Body of pancreas (tissue), 4 donors: ENCODE measurements at places on chromosomes 2 and 18. TPM values are rescaled to one million over a fixed set of nuclear protein-coding genes. Genes with fewer than 3 reads are reported as not detected.
A peak's percentile ranks its signal among the peaks of the same experiment; 100 is the strongest.

The HSPD1 gene
- total RNA-seq = 81.4 TPM

The HRH4 gene
- total RNA-seq = not detected

The AKAIN1 gene
- total RNA-seq = not detected

The UGT1A5 gene
- total RNA-seq = not detected

DNA sequence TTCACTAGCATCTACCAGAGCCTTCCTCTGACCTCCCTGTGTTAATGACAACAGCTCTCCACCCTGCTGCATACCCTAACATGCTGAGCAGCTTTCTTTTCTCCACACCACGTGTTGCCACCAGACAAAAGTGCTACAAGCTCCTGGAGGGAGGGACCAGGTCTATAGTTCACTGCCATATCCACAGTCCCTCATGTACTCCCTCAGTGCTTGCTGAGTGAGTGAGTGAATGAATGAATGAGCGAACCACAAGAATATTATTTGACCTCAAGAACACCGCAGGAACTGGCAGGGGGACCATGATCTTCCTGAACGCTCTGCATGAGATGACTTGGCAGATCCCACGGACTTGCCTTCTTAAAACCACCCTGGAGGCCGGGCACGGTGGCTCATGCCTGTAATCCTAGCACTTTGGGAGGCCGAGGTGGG is 47.4 kb upstream of the CAB39 start:
- no peak for DNase-seq
- H3K27me3 ChIP-seq = no peaks in the 10 kb centered on the region

DNA sequence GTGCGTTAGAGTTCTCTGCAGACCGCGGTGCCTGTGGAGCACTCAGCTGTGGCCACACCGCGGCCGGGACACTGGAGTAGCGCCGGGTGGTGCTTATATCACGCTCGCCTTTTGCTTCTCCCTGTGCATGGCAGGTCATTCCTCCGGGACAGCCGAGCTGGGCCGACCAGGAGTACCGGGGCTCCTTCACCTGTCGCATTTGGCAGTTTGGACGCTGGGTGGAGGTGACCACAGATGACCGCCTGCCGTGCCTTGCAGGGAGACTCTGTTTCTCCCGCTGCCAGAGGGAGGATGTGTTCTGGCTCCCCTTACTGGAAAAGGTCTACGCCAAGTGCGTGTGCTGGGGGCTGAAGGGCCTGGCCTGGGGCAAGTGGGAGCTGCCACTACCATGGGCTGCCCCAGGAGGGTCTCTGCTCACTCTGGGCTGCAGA is 4.2 kb downstream of the CAPN10 start:
- H3K4me3 ChIP-seq = no peak overlapping the region
- no peak overlapping the region for H3K27ac ChIP-seq
- H3K36me3 ChIP-seq = no peaks in the 10 kb centered on the region
- H3K27me3 ChIP-seq = no peaks in the 10 kb centered on the region
- no peak for DNase-seq

DNA sequence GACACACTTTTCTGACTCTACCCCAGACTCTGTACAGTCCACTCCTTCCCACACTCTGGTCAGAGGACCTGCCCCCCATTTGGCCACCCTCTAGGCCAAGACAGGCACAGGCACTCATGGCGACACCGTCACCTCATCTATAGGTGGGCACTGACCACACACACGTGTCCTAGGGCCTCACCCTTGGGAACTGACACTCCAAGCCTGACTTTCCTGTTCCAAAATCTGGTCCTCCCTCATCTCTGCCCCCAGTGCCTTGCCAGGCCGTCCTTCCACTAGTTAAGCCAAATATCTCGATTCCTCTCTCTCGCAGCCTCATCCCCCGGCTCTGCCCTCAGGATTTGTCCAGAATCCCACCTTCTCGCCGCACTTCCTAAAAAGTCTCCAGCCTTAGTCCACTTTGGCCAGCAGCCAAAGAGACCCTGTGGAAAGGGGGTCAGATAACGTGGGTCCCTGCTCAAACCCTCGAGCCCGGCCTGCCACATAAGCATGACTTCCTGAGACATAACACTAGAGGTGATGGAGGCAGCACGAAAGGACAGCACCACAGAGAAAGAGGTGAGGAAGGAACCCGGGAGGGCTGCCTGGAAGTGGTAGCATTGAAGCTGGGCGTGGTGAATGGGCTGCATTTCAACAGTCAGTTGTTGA is 105.8 kb upstream of the OTOS start:
- peaks cover 18% of the 10 kb centered on the region for H3K4me1 ChIP-seq
- no peak overlapping the region for H3K27ac ChIP-seq
- no peaks in the 10 kb centered on the region for H3K27me3 ChIP-seq

DNA sequence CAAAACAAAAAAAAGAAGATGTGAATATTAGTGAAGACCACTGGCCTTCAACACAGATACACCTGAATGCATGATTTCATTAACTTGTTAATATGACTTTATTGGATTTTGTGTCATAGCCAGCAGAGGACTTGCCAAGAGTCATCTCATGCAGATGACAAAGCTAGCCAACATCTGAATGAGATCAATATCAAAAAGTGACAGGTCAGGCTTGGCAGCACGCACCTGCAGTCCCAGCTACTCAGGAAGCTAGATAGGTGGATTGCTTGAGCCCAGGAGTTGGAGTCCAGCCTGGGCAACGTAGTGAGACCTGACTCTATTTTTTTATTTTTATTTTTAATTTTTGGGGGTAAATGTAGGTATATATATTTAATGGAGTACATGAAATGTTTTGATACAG is 54.5 kb upstream of the TGIF1 start:
- no peaks in the 10 kb centered on the region for H3K27me3 ChIP-seq
- H3K4me3 ChIP-seq = no peak overlapping the region
- DNase-seq = no peak

GRCh38 chr18:38047820-38048219 is 482.2 kb upstream of the CELF4 start:
- no peaks in the 10 kb centered on the region for H3K36me3 ChIP-seq
- no peaks in the 10 kb centered on the region for H3K27me3 ChIP-seq
- no peak overlapping the region for H3K27ac ChIP-seq
- H3K4me3 ChIP-seq = no peak overlapping the region

DNA sequence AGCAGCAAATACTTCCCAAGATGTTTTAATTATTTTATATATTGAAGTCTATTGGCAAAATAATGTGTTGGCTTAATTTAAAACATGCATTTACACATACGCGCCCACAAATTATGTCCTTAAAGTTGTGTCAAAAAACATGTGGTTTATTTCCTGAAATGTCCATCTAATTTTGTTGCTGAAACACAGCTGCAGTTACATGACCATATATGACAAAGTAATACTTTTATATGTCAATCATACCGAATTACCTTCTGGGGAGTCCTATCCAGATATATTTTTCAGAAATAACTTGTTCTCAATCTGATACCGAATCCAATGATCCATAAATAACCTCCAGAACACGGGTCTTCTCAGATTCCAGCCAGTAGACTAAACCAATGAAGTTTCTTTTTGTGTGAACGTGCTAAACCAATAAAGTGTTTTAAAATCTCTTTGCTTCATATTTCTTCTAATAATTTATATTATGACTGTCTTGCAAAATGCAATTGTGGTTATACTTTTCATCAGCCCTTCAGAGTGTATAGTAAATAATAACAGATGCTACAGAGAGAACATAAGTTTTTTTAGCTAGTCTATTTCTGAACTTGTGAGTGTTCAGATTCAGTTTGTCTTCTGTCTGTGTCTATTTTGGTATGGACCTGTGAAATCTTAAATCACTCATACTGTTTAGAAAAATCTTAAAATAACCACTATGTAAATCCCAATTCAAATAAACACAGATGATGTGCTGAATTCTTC is 2.4 kb downstream of the SCG2 start:
- H3K27me3 ChIP-seq = no peaks in the 10 kb centered on the region
- H3K36me3 ChIP-seq = no peaks in the 10 kb centered on the region
- no peak overlapping the region for H3K4me3 ChIP-seq
- H3K4me1 ChIP-seq = no peaks in the 10 kb centered on the region
- no peak for DNase-seq
- H3K27ac ChIP-seq = no peak overlapping the region

- H3K36me3 ChIP-seq = no peaks in the 10 kb centered on the region
- H3K27me3 ChIP-seq = no peaks in the 10 kb centered on the region
- H3K4me3 ChIP-seq = no peak overlapping the region
- DNase-seq = no peak
- no peak overlapping the region for H3K27ac ChIP-seq
These were observed 75.9 kb downstream of the MRPS9 start for GRCh38 chr2:105113616-105114291.

GRCh38 chr18:79200546-79201268 is 131.5 kb downstream of the ATP9B start:
- peak; percentile 54 for DNase-seq
- no peak overlapping the region for H3K27ac ChIP-seq
- no peaks in the 10 kb centered on the region for H3K27me3 ChIP-seq
- H3K4me1 ChIP-seq = no peaks in the 10 kb centered on the region

DNA sequence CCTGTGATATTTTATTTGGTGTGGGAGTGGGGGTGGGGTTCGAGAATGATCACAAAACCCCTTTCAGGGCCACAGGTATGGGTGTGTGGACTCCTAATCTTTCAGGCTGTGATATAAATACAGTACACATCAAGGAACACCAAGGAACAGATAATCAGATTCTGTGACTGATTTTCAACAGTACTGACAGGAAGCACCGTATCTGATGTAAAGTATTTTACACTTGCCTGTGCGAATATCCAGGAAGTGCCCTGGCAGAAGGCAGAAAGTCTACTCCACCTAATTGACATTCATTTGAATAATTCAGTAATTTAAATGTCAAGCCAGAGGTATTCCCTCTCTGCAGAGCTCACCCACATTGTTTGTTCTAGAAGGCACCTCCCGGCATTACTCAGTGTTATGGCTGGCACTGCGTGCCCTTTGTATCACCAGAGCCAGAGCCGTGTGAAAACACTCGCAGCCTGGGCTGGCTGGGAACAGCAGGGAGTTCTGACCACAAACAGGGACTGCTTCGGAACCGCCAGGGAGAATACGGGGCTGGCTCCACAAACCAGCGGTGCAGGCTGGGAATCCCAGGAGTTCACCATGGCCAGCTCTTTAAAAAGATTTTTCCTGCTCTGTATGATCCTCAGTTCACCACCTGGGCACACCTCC is 91.8 kb downstream of the ACVR1 start:
- no peaks in the 10 kb centered on the region for H3K36me3 ChIP-seq
- DNase-seq = peak; percentile 77
- H3K4me1 ChIP-seq = peaks cover 62% of the 10 kb centered on the region
- peak overlapping the region; percentile 83 for H3K27ac ChIP-seq

DNA sequence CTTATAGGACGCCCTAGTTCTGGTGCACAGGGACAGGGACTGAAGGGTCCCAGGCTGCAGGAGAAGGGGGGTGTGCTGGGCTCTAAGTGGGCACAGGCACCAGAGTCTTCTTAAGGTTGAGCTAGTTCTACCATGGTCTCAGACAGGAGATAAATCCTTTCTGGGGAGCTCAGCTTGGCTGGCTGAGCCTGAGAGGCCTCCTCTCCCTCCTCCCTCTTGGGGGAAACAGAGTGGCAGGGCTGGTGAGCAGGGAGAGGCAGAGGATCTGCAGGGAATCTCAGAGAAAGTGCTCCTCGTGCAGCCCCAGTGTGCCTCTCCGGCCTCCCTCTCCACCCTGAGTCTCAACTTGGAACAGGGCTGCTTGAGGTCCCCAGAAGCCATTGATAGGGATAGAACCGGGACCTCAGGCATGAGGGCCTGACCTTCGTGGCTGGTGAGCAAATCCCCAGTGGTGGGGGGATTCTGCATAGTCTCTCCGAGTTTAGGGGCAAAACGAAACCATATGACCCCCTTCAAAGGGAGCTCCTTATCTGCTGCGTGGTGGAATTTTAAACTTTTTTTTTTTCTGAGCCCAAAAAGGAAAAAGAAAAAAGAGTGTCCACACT is 2.0 kb downstream of the GDF7 start:
- peaks cover 19% of the 10 kb centered on the region for H3K4me1 ChIP-seq
- H3K27ac ChIP-seq = no peak overlapping the region

DNA sequence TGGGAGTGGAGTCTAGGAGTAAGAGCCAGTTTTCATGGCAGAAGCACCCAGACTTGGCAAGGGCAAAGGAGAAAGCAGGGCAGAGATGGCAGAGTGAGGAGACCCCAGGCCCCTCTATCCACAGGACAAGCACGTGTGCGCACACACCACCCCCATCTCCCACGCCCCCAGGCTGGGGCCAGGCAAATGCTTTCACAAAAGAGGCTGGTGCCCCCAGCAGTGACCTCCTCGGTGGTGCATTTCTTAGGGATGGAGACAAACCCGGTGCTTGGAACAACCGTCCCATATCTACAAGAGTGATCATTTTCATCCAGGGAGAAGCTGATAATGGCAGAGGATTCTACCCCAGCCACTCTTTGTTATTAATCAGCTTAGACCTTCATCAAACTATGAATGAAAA is 62.0 kb downstream of the KCNF1 start:
- no peaks in the 10 kb centered on the region for H3K4me1 ChIP-seq
- DNase-seq = no peak
- H3K27ac ChIP-seq = no peak overlapping the region

DNA sequence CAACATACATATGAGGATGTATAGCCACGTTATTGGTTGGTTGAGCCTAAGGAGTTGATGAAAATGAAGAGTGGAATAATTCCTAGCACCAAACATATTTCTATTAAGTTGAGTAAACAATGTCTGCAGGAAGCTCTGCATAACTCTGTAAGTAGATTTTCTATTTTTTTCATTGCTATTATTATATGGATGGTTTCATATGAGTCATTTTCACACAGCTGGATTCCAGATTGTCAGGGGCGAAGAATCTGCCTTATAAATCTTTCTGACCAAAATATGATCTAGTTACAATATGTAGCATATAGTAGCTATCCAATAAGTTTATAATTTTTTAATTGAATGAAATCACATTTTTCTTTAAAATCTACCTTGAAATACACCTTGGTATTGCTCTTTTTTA is 468.0 kb upstream of the PKDCC start:
- no peaks in the 10 kb centered on the region for H3K4me1 ChIP-seq
- no peak for DNase-seq
- H3K27me3 ChIP-seq = no peaks in the 10 kb centered on the region
- no peak overlapping the region for H3K4me3 ChIP-seq
- no peaks in the 10 kb centered on the region for H3K36me3 ChIP-seq

DNA sequence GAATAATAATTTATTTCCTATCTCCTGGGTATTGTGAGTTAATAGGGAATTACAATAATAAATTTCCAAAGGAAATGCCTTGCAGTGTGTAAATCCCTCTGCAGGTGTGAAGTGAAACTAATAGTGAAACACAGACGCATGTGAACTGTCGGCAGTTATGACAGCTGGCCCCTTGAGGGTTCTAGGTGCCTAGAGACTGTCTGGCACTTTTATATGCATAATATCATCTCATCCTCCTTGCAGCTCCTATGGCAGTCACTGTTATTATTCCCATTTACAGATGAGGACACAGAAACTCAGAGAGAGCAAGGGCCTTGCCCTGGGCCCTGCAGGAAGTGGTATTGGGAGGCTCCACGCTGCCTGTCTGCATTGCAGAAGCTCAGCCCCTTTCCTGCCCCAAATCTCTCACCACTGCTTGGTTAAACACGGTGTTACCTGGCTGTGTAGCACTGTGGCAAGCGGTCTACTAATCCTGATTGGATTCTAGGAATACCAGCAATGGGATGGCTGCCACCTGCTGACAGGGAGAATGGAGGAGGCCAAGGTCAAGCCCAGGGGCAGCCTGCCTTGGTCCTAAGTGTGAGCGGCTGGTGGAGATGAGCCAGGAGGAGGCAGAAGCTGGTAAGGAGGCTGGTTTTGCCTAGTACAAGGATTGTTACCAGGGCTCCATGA is 32.8 kb upstream of the ACKR3 start:
- no peaks in the 10 kb centered on the region for H3K36me3 ChIP-seq
- no peaks in the 10 kb centered on the region for H3K4me1 ChIP-seq
- DNase-seq = no peak
- no peak overlapping the region for H3K4me3 ChIP-seq
- no peak overlapping the region for H3K27ac ChIP-seq
- no peaks in the 10 kb centered on the region for H3K27me3 ChIP-seq
